ENCODE measurements at places on chromosomes 11 and 22.

DNA sequence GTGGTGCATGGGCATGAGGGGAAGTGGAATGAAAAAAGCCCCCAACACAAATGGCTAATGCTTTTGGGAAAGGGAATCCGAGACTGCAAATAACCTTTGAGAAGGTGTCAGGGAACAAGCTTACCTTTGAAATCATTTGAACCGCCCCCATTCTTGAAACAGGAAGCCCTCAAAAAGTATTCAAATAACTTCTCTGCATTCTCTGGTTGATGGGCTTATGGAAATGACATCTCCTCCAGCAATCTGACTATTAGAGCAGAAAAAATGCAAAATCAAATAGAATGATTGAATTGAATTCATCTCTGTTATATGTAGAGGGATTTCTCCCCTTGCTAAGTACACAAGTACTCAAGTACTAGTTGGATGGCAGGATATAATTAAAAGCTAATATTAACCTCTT is 409.9 kb downstream of the TMEM135 start:
- no peak for DNase-seq

DNA sequence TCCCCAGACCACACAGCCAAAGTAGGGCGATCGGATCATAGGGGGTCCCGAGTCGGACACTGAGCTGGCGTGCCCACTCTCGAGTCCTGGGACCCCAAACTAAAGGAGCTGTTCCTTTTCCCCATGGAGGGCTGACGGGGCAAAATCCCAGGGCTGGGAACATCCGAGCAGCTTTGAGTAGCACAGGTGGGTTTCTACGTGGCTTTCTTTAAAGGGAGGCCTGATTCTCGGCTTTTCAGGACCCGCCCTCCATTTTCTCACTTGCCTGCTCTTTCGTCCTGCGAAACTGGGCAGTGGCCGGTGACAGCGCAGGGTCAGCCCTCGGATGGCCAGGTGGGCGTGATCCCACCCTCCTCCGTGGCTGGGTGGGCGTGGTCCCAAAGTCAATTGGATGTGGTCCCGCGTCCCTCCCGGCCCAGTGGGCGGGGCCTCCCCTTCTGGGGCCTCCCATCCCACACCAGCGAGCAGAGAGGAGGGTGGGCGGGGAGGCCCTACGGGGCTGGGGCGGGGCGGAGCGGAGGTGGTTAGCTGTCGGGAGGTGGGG is 17.5 kb upstream of the TXNRD2 start:
- no peak for DNase-seq

GRCh38 chr11:117181586-117182550 is 3.3 kb downstream of the SIDT2 start:
- no peak for DNase-seq

DNA sequence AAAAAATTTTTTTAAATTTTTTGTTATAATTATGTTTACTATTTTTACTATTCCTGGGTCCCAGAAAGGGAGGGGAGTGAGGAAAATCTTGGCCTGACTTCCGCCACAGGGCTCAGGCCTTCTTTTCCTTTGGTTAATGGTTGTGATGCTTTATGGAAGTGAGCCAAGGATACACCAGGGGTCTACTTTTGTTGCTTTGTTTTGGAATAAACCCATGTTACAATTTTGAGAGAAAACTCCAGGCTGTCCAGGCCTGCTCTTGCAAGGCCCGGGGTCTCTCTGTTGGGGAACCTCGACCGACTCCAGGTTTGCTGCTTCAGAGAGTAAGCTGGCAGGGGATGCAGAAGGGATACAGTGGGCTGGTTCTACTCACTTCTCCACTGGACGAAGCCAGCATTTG is 84.7 kb downstream of the ABTB2 start:
- DNase-seq = no peak

Measured in stimulated activated CD4-positive, alpha-beta T cell treated with anti-CD3 and anti-CD28 coated beads, TNF-alpha, amount 100 ng/mL, for 1 hour (primary cell).